GM20000 (cell line): ENCODE measurements at places on chromosomes 7 and 10.

DNA sequence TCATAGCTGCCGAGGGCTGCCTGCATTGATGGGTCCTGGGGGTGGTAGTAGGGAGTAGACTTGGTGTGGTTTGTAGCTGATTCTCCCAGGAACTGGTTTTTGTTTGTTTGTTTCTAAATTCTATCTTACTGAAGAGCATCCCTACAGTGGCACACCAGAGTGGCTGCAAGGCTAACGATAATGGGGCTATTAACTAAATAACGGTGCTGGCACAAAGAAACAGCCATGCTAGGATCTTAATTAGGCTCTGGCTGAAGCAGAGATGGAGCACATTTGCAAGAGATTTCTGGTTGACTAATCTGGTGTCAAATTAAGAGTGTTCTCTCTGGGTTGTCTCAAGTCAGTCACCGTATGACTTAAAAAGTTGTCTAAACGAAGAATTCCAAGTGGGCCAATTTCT, 590.0 kb downstream of the NRG3 start:
- DNase-seq = no peak

GRCh38 chr7:102473271-102473991, 5.3 kb downstream of the POLR2J start:
- no peak for DNase-seq

DNA sequence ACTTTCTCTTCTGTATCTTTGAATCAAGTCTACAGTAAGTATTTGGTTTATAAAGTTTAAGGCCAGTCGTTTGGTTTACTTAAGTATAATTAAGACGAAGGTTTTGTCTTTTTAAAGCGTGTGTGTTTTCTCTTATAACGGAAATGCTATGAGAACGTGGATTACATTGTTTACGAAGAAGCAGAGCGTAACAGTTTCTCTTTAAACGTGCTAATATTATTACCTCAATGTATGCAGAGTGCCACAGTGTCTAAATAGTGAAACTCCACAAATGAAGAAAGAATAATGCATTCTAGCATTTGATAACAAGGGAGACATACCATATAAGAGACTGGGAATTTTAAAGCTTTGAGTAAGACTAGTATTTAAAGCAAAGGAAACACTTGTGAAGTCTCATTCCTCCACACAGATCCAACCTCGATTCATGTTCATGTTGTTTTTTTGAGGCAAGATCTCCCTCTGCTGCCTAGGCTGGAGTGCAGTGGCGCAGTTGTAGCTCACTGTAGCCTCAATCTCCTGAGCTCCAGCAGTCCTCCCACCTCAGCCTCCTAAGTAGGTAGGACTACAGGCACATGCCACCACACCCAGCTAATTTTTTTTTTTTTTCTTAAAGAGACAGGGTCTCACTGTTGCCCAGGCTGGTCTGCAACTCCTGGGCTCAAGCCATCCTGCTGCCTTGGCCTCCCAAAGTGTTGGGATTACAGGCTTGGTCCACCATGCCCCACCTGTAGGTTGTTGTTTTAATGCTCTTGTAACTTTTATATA, 75.1 kb downstream of the ANKRD61 start:
- no peak for DNase-seq

GRCh38 chr10:91316486-91316885, 93.7 kb upstream of the HECTD2 start:
- DNase-seq = no peak

DNA sequence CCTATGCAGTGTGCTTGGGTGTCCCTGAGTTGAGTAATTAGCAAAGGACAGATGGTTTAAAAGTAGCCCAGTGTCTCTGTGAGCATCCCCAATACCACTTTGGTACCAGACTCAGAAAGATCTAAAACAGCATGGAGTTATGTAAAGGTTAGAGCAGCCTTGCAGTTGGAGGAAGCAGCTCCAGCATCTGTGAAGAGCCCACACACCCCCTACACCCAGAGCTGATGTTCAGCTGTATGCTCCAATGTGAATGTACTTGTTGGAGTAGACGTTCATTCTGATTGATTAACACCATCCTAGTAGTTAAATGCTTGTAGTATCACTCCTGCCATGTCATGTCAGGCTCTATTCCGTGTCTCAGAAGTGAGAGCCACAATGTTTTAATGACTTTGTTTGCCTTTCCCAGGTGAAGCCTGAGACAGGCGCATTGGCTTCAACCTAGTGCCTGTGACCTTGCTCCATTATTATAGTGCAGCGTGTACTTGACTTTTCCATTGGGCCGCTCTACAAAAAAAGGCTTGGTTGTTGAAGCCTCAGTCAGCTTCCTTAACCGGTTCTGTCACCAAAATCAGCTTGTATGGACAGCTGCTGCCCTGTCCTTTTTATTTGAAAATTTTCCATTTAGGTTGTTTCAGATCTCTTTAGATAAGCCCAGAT, 154.2 kb downstream of the LCOR start:
- no peak for DNase-seq

- DNase-seq = peak; percentile 51
Measured at GRCh38 chr10:117374506-117375359, 507 bp downstream of the PDZD8 start.

DNA sequence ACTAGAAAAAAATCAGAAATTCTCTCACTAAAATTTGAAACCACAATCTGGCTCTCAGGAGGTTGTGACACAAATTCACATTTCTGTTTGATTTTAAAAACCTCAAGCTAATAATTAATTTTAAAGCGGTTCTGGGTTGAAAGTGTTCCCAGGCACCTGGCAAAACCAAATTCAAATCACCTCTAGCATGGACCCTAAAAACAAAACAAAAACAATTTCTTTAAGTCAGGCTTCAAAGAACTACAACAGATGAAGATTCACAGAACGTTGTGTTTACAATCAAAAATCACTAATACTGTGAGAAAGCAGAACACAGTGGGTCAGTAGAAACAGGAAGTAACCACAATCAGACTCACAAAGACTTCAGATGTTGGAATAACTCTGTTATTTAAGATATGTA, 7.2 kb upstream of the RELN start:
- no peak for DNase-seq

DNA sequence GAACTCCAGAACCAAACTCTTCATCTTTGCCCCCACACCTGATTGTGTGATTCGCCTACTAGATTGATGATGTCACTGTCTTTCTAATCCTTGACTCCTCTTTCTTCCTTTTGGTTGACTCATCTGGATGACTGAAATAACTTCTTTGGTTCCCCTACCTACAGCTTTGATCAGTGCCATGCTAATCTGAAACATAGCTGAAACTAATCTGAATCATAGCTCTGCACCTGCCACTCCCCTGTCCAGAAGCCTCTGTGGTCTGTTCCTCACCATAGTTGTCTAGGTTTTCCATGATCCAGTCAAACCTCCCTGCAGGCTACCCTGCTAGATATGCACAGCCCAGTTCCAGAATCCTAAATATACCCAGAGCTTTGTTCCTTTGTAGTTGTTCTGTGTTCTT, 51.9 kb downstream of the ZNF365 start:
- no peak for DNase-seq

DNA sequence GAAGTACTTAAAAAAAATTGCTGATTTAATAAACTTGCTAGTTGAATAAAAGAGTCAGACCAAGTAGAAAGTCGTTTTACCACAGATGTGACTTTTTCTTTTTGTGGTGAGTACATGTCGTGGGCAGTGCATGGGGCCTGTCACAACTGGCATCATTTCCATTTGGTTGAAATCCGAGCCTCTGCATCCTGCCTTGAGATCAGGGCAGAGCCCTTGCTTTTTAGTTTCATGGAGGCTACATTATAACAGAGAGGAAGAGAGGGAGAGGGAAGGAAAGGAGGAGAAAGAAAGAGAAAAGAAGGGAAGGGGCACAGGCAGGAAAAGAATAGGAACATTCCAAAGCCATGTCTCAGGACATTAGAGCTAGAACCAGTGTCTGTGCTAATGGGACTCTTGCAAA, 20.4 kb upstream of the INSYN2A start:
- no peak for DNase-seq

DNA sequence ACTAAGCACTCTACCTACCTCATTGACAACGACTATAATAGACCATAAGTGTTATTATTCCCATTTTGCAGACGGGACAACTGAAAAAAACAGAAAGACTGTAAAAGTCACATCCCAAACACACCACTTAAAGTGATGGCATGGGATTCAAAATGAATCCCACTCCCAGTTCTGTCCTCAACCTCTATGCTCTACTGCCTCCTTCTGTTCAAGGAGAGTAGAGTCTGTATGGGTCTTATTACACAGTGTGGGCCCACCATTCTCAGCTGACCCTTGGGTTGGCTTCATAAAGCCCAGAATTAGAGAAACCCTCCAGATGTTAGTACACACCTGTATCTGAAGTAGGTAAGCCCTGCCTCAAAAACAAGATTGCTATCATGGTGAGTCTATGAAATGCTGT, 102.2 kb downstream of the GRM8 start:
- no peak for DNase-seq

DNA sequence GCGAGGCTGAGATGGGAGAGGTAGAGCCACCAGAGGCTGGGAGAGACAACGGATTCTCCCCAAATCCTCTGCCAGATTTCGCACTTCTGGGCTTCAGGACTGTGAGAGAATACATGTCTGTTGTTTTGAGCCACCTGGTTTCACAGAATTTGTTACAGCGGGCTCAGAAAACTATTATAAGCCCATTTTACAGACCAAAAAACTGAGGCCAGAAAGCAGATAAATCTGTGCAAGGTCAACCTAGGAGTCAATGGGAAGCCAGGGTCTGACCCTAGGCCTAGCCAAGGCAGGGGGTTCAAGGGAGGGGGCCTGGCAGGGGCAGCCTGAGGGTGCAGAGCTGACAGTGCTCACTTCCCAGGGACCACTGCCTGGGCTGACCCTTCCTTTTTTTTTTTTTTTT, 8.7 kb downstream of the MYL10 start:
- DNase-seq = no peak

- no peak for DNase-seq
Measured at GRCh38 chr7:83677180-83677866, 28.4 kb upstream of the SEMA3E start.

GRCh38 chr7:107718456-107719193, 25.3 kb upstream of the CBLL1 start:
- no peak for DNase-seq

GRCh38 chr7:104225451-104225850, 17.6 kb upstream of the ORC5 start:
- no peak for DNase-seq

DNA sequence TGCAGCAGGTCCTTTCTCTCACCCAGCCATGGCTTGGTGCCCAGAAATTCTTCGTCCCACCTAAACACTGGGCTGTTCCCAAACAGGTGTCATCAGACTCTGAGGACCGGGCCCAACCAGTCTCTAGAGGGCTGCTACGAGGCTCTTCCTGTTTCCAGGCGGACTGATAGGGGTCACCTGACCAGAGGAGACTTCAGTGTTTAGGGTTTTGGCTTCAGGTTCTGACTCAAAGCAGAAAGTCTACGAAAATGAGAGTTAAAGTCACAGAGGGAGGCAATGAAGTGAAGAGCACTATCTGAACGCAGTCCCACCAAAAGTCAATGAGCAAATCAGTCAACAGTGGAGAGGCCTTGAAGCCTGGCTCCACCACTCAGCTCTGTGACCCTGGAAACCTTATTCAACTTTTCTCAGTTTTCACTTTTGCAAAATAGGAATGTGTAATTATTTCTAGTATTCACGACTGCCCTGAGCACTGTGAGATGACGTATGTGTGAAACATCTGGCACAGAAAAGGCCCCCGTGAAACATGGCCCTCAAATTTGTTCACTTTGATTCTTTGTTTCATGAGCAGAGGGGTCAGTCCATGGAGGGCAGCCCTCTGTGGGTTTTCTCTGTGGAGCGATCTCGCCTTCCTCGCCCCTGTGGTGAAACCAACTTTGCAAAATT, 189.9 kb upstream of the PDE1C start:
- DNase-seq = peak; percentile 52

DNA sequence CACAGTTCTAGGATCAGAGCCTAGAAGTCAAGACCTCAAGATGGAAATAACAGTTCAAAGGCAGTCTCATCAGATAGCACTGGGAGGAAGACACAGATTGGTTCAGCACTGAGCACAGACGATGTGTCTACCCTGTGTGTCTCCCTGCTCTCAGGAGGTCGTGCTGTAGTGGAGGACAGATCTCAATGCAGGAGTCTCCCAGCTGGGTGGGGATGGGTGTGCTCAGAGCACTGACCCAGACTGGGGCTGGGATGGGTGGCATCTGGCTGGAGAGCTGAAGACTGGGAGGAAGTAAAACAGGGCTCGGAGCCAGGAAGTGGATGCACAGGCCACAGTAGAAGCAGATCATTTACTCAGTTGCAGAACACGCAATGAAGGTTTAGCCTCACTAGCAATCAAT, 69.5 kb upstream of the GDF10 start:
- no peak for DNase-seq

DNA sequence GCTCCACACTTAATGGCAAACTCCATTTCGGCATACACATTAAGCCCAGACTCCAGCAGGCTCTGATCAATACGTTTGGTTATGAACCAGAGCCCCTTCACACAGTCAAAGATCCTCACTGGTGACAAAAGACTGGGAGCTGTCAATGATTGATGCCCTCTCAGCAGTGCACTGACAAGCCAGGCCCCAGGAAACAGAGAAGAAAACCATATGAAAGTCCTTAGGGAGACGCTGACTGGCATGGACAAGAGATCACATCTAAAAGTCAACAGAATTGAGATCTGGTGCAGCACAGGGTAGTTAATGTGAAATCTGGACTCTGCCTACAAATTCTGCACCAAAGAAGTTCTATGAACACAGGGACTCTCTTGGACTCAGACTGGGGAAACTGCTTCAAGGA, 600.9 kb upstream of the NRP1 start:
- DNase-seq = no peak

DNA sequence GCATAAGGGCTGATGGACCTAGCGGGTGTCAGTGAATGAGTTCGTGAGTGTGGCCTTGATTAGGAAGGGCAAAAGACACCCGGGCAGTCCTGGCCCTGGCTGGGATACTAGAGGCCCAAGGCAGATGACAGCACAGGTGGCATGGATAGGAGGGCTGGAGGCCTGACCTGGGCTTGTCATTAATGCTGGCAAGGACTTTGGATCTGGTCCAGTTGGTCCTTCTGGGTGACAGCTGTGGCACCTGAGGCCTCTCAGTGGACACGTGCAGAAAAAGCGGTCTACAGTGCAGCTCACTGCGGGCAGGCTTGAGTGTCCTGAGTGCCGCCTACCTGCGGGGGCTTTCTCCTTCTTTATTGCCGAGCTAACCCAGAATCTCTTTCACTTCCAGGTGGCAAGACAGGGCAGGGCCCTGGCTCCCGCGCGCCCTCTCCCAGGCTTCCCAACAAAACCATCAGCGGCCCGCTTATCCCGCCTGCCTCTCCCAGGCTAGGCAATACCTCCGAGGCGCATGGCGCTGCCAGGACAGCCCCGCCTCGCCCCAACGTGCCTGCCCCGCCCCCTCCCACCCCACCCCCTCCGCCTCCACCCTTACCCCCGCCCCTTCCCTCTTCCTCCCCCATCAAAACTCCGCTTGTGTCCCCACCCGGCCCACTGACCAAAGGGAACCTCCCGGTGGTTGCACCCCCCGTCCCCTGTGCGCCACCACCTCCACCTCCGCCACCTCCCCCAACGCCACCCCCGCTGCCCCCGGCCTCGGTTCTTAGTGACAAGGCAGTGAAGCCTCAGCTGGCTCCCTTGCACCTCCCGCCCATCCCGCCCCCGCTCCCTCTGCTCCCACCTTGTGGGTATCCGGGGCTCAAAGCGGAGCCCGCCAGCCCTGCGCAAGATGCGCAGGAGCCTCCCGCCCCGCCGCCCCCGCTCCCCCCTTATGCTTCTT, 77.4 kb downstream of the WIPF3 start:
- DNase-seq = no peak
